ENCODE measurements at places on chromosomes 5 and 9. TPM values are rescaled to one million over a fixed set of nuclear protein-coding genes. Genes with fewer than 3 reads are reported as not detected.

DNA sequence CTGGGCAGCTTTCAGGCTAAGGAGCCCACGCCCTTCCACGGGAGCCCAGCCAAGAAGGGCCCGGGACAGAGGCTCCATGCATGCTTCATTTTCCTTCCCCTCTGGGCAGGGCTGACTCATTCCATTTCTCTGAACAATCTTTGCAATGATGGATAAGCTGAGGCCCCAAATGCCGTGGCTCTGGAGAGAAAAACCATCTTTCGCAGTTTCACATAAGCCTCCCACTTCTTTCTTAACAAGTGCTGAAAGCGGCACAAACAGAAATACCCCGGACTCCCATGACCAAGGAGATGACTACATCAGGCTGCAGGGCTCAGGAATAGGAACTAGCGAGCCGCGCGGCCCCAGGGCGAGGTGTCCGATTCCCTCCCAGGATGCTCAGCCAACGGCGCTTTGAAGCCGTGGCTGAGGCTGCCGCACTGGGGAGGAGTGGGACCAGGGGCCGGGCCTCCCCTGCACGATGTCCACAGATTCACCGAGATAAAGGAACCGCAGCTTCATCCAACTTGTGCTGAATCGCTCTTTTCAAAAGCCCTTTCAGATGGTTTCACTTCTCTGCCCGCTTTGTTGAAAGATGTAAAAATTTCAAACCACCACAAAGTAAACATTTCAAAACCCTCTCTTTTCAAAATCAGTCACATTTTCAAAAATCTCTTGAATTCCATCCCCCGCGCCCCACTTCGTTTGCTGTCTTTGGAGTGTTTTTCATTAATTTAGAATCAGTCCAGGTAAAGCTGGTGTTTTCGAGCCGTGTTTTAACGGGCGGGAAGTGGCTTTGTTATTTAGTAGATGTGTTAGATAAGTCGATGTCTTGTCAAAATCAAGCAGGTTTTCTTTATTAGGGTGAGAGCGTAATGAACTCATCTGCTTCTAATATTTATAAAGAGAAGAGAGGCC is 96.5 kb upstream of the LMX1B start:
- no peak for DNase-seq

DNA sequence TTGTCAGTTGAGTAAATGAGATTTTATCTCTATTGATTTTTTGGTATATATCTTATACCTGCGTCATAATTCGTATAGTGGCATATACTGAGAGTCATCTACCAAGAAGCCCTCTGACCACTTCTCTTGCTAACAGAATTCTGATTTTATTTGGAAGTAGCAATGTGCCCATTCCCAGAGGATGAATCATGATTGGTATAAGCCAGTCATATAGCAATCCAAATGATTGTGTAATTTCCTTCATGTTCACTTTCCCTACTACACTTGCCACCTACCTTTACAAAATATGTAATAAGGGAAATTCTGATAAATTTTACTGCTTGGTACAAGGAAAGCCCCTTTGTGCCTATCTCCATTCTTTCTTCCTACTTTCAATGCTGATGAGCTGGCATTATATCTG is 16.1 kb upstream of the ZNF462 start:
- DNase-seq, result no peak

The PPP3R2 gene
- not detected for total RNA-seq

DNA sequence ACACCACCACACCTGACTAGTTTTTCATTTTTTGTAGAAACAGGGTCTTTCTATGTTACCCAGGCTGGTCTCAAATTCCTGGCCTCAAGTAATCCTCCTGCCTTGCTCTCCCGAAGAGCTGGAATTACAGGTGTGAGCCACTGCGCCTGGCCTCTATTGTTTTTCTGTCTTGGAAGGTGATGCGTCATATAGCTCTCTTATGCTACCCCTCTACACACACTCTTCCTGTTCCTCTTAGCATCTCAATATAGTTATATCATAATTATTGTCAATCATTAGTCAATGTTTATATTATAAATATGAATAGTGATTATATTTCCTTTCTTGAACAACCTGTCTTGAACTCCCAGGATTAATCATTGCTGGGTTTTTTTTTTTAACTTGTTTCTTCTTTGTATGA is 7.3 kb downstream of the PKD2L2 start:
- DNase-seq, result no peak

DNA sequence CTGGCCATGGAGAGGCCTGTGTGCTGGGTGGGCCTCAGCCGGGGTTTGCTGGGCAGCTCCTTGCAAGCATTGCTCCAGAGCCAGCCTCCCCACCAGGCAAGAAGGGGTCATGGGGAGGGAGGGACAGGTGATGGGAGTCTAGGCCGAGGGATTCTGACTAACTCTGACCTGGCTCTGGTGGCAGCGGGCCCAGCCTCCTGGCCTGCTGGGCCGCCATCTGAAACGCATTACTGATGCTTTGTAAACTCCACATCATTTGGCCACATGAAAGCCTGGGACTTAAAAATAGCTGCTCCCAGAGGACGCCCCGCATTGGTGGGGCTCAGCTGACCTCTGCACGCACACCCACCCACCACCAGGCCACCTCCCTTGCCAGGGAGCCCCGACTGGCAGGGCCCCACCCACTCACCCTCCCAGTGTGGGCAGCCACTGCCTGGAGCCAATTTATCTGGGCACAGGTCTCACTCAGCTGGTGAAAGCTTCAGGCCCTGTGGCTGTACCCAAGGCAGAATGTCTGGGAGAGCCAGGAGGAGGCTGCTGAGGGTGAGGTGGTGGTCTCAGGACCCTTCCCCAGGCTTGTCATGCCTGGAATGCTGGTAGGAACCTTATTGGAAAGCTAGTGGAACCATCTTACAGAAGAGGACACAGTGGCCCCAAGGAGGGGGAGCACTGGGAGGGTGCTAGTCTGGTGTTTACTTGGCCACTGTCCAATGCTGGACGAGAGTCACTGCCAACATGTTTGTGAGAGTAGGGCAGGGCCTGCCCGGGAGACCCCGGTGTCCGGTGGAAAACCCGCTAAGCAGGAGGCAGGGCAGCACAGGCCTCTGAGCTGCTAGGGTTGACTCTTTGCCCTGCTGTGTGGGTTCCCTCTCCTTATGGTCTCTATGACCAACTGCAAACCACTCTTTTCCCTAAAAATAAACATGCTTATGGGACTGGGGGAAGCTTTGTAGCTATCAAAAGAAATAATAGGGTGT is 10.8 kb downstream of the TCF7 start:
- DNase-seq, result no peak

DNA sequence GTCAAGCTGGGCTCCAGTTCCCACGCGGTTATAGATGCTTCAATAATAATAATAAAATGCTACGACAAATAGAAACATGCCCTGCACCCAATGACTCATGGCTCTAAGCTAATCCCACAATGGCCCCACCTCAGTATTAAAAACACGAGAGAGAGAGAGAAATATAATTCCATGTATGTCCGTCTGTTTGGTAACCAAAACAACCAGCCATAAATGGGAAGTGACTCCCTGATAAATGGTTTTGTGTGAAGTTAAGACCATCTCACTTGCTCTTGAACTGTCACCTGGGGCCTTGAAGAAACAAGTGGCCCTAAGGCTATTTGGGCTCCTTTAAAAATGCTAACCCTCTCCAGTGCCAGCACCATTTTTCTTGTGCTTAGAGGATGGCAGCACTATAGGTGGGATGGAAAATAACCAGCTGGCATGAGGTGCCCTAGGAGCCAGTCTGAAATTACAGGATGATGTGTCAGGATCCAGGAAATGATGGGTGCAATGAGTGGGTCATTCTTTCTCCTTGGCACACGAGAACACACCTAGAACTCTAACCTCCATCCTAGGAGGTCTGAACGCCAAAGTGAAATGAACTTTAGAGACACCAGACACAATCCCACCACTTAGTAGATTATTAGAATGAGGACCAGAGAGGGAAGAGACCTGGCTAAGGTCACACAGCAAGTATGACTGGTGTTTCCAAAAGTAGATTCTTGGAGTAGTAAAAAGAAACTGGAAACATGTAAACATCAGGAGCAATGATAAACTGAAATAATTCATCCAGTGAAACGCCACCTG is 35.7 kb upstream of the ADRB2 start:
- no peak for DNase-seq

The DAPK1 gene
- 10.4 TPM for total RNA-seq

The MLANA gene
- not detected for total RNA-seq

The NDUFS6 gene
- total RNA-seq, result 31.8 TPM

The FGF10 gene
- 3.5 TPM for total RNA-seq

DNA sequence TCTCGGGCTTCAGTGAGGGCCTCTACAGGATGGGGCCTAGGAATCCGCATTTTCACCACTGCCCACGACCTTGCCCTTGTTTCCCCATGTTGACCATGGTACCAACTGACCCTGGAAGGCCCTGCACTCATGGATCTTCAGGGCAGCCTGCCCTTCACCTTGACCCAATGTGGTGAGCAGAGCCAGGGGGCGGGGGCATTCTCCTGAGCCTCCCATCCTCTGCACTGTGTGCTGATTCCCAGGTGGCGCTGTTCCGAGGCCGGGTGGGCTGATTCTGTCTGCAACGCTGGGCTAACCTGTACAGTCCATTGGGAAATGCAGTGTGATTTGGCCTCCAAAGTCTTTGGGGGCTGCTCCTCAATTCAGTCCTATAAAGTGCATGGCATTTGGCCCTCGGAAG is 68.7 kb downstream of the SHB start:
- no peak for DNase-seq

The CCDC152 gene
- total RNA-seq, result 0.70 TPM

- DNase-seq, result no peak
Measured at GRCh38 chr5:98749046-98749445, 24.4 kb upstream of the RGMB start.

GRCh38 chr9:112969730-112970129 is 42.3 kb downstream of the ZNF883 start:
- DNase-seq, result no peak

GRCh38 chr9:20303996-20304395 is 318.3 kb downstream of the MLLT3 start:
- no peak for DNase-seq

The KCNMB1 gene
- 6.9 TPM for total RNA-seq

- no peak for DNase-seq
Measured at GRCh38 chr5:128345247-128345646, 192.8 kb downstream of the FBN2 start.

DNA sequence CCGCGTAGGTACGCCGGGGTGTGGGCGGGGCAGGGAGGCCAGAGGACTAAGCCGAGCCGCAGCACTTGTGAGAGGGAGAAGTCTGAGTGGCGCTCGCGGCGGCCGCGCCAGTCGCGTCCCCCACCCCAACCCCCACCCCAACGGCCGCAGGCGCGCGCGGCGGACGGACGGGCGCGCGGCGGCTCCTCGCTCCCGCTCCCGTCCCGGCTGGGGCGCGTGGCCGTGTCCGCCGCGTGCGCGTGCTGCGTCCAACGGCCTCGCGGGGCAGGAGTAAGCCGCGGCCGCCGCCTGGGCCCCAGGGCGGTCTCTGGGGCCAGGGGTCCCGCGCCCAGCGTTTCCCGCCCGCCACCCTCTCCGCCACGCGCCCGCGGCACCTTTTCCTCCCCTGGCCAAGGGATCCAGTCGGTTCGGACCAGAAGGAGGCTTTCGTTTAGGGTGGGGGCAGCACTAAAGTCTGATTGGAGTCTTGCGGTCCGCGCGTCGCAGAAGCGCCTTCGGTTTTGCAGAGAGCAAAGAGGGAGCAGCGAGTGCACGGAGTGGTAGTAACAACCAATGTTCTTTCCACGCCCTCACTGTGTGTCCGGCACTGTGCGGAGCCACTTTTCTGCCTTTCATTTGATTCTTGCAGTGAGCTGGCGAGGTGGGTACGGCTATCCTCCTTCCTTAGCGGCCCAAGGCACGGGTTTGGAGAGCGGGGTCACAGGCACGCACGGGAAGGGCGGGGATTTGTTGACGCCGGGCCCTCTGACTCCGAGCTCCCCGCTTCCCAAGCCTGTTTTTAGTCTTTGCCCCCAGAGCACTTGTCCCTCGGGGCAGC is 483 bp downstream of the G3BP1 start:
- peak; percentile 51 for DNase-seq

DNA sequence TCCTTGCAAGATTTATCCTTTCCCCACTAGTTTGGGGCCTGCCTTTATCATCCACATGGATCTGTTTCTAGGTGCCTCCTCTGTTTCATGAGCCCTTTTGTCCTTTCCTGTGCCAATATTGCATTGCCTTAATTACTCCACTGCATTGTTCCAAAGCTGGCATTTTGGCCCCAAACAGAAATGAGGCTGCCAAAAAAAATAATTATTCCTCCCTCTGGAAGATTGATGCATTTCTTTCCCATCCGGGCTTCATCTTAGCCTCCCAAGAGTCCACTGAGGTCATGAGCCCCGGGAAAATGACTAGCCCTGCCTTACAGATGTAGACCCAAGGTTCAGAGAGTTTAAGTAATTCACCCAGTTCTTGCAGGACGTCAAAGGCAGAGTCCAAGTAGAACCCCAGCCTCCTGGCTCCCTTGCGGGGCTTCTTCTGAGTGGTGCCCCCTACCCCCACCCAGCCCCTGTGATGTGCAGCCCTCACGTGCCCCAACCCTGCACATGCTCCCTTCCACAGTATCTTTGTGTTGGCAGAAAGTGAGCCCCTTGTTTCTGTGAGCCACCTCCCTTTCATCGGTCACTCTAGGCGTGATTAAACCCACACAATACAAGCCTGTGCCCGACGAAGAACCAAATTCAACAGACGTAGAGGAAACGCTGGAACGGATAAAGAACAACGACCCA is 62.1 kb downstream of the TMOD1 start:
- DNase-seq, result no peak

GRCh38 chr5:93589152-93589828 is 6.3 kb downstream of the NR2F1 start:
- no peak for DNase-seq

DNA sequence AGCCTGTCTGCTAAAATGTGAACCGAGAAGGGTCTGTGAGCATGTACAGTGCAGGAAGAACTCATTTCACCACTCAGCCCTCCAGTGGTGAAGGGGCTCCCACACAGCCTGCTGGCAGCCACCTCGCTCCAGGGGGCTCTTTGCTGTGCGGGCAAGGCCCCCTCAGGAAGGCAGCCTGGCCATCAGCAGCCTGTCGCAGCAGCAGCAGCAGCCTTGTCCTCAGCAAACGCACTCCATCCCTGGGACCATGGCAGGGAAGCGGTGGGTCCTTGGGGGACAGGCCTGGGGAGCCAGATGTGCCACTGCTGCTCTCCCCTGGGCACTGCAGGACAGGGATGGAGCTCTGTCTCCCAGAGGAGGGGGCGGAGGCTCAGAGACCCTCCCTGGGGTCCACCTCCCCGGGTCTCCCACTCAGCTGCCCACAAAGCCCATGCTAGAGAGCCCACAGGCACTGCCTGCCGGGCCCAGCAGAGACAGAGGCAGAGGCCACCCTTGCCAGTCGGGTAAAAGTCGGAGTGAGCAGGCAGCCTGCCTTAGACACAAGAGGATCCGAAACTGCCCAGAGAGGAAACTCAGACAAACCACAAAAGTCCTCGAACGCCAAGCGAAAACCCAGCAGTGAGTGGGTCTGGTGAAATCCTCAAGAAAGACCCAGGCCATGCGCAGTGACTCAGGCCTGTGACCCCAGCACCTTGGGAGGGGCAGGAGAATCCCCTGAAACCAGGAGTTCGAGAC is 8.0 kb downstream of the BRD3 start:
- peak; percentile 27 for DNase-seq

The CAMK2A gene
- 0.17 TPM for total RNA-seq

DNA sequence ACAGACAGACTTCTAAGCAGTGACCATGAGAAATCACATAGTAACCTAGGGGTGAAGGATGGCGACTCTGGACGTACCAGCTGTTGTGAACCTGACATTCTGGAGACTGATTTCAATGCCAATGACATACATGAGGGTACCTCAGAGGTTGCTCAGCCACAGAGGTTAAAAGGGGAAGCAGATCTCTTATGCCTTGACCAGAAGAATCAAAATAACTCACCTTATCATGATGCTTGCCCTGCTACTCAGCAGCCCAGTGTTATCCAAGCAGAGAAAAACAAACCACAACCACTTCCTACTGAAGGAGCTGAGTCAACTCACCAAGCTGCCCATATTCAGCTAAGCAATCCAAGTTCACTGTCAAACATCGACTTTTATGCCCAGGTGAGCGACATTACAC is 38.0 kb upstream of the CCDC152 start:
- no peak for DNase-seq

The LCN9 gene
- not detected for total RNA-seq
